Skeletal muscle tissue (tissue), 5 donors: ENCODE measurements at places on chromosomes 11 and 22. TPM values are rescaled to one million over a fixed set of nuclear protein-coding genes. Genes with fewer than 3 reads are reported as not detected.

RASGRP2 gene
- total RNA-seq: 12.0 TPM

GLYAT gene
- total RNA-seq: not detected

CYB561A3 gene
- 9.9 TPM for total RNA-seq

EFEMP2 gene
- 35.0 TPM for total RNA-seq

SYT8 gene
- not detected for total RNA-seq

PVALB gene
- 2.1 TPM for total RNA-seq

GSTP1 gene
- total RNA-seq: 293 TPM

SYCE3 gene
- total RNA-seq: not detected

AMPD3 gene
- total RNA-seq: 3.1 TPM

IGSF9B gene
- 4.7 TPM for total RNA-seq

SPI1 gene
- 2.6 TPM for total RNA-seq

OSBP2 gene
- 4.7 TPM for total RNA-seq

ESAM gene
- 9.4 TPM for total RNA-seq

CADM1 gene
- total RNA-seq: 35.0 TPM

OR4D5 gene
- 0.52 TPM for total RNA-seq

KCNJ11 gene
- 28.2 TPM for total RNA-seq

SELENOM gene
- 16.2 TPM for total RNA-seq

OR56B1 gene
- not detected for total RNA-seq

VWCE gene
- total RNA-seq: 1.0 TPM

MFNG gene
- 3.7 TPM for total RNA-seq

ARFIP2 gene
- total RNA-seq: 14.1 TPM

IRAG1 gene
- 2.6 TPM for total RNA-seq

MPPED2 gene
- 15.7 TPM for total RNA-seq

ABCG4 gene
- under 0.01 TPM for total RNA-seq

SLC25A1 gene
- total RNA-seq: 17.2 TPM

SESN3 gene
- total RNA-seq: 93.4 TPM

OR5M10 gene
- not detected for total RNA-seq

DNAJB7 gene
- total RNA-seq: not detected

SLC7A4 gene
- 1.6 TPM for total RNA-seq

SLC22A6 gene
- not detected for total RNA-seq

KBTBD3 gene
- total RNA-seq: 3.1 TPM

IL17REL gene
- not detected for total RNA-seq

SOX6 gene
- total RNA-seq: 50.1 TPM

C22orf31 gene
- 1.6 TPM for total RNA-seq

KCNJ1 gene
- total RNA-seq: not detected

PHOX2A gene
- not detected for total RNA-seq

ZDHHC5 gene
- 19.3 TPM for total RNA-seq

CCDC81 gene
- total RNA-seq: 0.52 TPM

RAB36 gene
- 0.52 TPM for total RNA-seq

GPHA2 gene
- not detected for total RNA-seq

PTPN5 gene
- not detected for total RNA-seq

SCUBE2 gene
- total RNA-seq: 37.1 TPM
